Activated CD4-positive, alpha-beta memory T cell treated with anti-CD3 and anti-CD28 coated beads for 36 hours (primary cell): ENCODE measurements at places on chromosomes 1 and 21. TPM values are rescaled to one million over a fixed set of nuclear protein-coding genes. Genes with fewer than 3 reads are reported as not detected.

GRCh38 chr21:45629046-45629981 lies 14.2 kb upstream of the PCBP3 start:
- H3K27me3 ChIP-seq = peaks cover 7% of the 10 kb centered on the region
- no peak overlapping the region for H3K27ac ChIP-seq
- no peak for DNase-seq
- H3K4me3 ChIP-seq = no peak overlapping the region
- H3K4me1 ChIP-seq = no peaks in the 10 kb centered on the region

GRCh38 chr1:107514841-107515240 lies 374.0 kb downstream of the NTNG1 start:
- H3K36me3 ChIP-seq = no peaks in the 10 kb centered on the region
- no peak overlapping the region for H3K4me3 ChIP-seq
- no peak for DNase-seq
- no peaks in the 10 kb centered on the region for H3K4me1 ChIP-seq
- no peaks in the 10 kb centered on the region for H3K27me3 ChIP-seq

DNA sequence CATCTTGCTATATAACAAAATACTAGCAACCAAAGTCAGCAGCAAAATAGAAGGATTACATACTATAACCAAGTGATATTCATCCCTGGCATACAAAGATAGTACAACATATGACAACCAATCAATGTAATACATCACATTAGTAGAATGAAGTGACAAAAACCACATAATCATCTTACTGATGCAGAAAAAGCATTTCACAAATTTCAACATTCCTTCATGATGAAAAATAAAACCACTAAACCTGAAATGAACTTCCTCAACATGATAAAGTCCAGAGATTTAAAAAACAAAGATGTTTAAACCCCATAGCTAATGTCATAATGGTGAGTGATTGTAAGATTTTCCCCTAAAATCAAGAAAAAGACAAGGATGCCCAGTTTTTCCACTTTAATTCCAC lies 18.6 kb downstream of the RO60 start:
- H3K4me1 ChIP-seq = peaks cover 4% of the 10 kb centered on the region
- H3K27ac ChIP-seq = no peak overlapping the region
- DNase-seq = no peak
- peaks cover 45% of the 10 kb centered on the region for H3K36me3 ChIP-seq
- H3K27me3 ChIP-seq = no peaks in the 10 kb centered on the region
- H3K4me3 ChIP-seq = no peak overlapping the region

DNA sequence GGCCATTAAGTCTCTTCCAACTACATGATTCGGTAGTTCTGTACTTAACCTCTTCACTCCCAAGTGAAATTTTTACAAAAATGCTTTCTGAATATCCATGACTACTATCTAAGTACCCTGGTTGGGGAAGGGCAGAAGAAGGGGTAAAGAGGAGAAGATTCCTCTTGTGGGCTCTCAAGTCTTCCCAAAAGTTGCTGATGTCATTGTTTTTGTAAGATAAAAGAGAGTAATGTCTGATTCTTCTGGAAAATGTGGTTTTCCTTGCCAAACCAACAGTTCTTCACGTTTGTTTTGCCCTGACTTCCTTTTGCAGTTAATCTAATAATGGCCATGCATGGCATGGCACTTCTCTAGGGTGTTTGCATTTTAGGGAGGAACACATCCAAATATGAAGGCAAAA lies 34.7 kb upstream of the AK4 start:
- H3K4me3 ChIP-seq = no peak overlapping the region
- H3K36me3 ChIP-seq = no peaks in the 10 kb centered on the region
- DNase-seq = no peak
- no peak overlapping the region for H3K27ac ChIP-seq
- H3K4me1 ChIP-seq = no peaks in the 10 kb centered on the region

GRCh38 chr1:2645776-2646175 lies 13.0 kb upstream of the MMEL1 start:
- H3K36me3 ChIP-seq = peaks cover 8% of the 10 kb centered on the region
- H3K4me3 ChIP-seq = no peak overlapping the region

- H3K27me3 ChIP-seq = no peaks in the 10 kb centered on the region
- peak overlapping the region; percentile 95 for H3K4me3 ChIP-seq
- H3K27ac ChIP-seq = peak overlapping the region; percentile 89
Observed at GRCh38 chr1:151327903-151328674, 873 bp upstream of the PI4KB start.

DNA sequence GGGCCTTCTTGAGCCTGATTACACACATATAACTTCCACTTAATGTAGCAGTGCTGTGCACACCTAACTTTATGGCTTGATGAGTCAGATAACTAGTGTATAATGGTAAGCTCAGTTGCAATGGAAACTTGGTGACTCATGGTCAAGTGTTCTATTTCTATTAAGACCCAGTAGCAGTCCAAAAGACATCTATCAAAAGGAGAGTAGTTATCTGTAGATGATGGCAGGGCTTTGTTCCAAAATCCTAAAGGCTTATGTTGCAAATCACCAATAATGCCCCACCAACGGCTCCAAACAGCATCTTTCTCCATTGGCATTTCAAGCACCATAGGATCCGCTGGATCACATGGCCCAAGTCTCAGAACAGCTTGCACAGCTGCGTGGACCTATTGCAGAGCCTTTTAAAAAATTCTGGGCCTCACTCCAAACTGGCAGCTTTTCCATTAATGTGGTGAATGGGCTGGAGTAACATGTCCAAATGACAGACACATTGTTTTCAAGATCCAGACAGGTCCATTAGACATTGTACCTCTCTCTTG lies 566.8 kb upstream of the USP24 start:
- no peaks in the 10 kb centered on the region for H3K36me3 ChIP-seq
- H3K4me1 ChIP-seq = no peaks in the 10 kb centered on the region
- no peak overlapping the region for H3K4me3 ChIP-seq
- no peak for DNase-seq

DNA sequence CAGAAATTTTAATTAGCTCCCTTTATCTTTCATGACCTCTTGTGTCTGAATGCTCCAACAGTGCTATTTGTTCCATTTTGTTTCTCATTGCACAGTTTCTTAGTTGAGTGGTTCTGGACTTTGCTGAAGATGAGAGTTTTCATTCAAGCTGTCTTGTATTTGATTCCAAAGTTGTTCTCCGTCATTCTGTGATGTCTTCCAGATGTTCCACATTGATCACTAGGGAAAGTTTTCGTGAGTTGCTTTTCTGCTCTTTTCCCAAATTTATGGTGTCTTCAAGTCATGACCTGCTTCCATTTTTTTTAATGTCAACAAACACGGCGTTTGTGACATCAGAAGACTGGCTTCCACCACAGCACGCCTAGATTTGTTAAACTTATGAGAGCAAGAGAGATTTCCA lies 575.5 kb downstream of the MRPL39 start:
- H3K27ac ChIP-seq = no peak overlapping the region
- no peaks in the 10 kb centered on the region for H3K4me1 ChIP-seq
- no peaks in the 10 kb centered on the region for H3K36me3 ChIP-seq

- H3K36me3 ChIP-seq = no peaks in the 10 kb centered on the region
- no peak overlapping the region for H3K4me3 ChIP-seq
- no peak overlapping the region for H3K27ac ChIP-seq
- H3K4me1 ChIP-seq = peaks cover 14% of the 10 kb centered on the region
- no peaks in the 10 kb centered on the region for H3K27me3 ChIP-seq
- no peak for DNase-seq
Observed at GRCh38 chr1:172952516-172952915, 98.2 kb downstream of the TNFSF18 start.

- H3K27me3 ChIP-seq = no peaks in the 10 kb centered on the region
- H3K36me3 ChIP-seq = peaks cover 34% of the 10 kb centered on the region
- no peaks in the 10 kb centered on the region for H3K4me1 ChIP-seq
- no peak overlapping the region for H3K4me3 ChIP-seq
Observed at GRCh38 chr21:46397993-46398392, 60.7 kb upstream of the DIP2A start.

GRCh38 chr1:235022341-235022980 lies 106.2 kb downstream of the TOMM20 start:
- H3K27me3 ChIP-seq = no peaks in the 10 kb centered on the region
- peaks cover 55% of the 10 kb centered on the region for H3K4me1 ChIP-seq
- DNase-seq = no peak
- H3K4me3 ChIP-seq = no peak overlapping the region
- H3K36me3 ChIP-seq = peaks cover 9% of the 10 kb centered on the region
- H3K27ac ChIP-seq = peak overlapping the region; percentile 35

- no peaks in the 10 kb centered on the region for H3K27me3 ChIP-seq
- H3K36me3 ChIP-seq = no peaks in the 10 kb centered on the region
- no peak overlapping the region for H3K27ac ChIP-seq
Observed at GRCh38 chr1:53754484-53755312, 15.7 kb upstream of the GLIS1 start.

The S100A7A gene
- not detected for total RNA-seq

The TAL1 gene
- total RNA-seq = 0.07 TPM
